Stimulated activated CD4-positive, alpha-beta T cell treated with anti-CD3 and anti-CD28 coated beads, TNF-alpha, amount 100 ng/mL, for 24 hours (primary cell): ENCODE measurements at places on chromosomes 1 and 21.

GRCh38 chr1:32885676-32886003, 651 bp upstream of the HPCA start:
- no peak for DNase-seq

- DNase-seq = no peak
Observed at GRCh38 chr21:35231090-35231489, 182.0 kb upstream of the RUNX1 start.

DNA sequence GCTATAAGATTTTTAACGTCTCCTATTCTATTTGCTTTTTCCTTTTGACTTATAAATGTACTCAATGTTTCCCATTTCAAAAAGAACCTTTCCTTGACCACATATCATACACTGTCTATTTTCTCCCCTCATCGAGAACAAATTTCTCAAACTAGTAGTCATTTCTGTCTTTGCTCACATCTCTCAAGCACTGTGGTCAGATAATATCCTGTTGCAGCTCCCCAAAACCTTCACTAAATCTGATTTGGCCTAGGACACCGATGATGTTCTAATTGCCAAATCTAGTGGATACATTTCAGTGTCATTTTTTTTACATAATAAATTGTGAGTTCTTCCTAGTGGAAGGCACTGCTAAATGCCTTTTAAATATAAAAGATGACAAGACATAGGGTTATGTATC, 19.4 kb downstream of the CXADR start:
- DNase-seq = no peak

DNA sequence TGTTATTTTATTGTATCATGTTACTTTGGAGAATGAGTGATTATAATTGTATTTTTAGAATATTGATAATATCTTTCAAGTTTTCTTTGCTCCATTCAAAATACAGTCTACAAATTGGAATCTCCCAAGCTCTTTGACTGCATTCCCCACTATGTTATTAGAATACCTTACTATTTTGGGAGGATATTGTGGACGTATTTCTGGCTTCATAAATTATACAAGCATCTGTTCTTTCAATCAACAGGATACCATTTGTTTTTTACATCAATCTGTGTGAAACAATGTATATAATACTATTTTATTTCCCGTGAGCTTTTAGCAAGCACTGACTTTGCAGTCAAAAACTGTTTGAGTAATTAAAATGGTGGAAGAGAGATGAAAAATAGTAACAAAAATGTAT, 226.5 kb downstream of the PTPRC start:
- DNase-seq = no peak

DNA sequence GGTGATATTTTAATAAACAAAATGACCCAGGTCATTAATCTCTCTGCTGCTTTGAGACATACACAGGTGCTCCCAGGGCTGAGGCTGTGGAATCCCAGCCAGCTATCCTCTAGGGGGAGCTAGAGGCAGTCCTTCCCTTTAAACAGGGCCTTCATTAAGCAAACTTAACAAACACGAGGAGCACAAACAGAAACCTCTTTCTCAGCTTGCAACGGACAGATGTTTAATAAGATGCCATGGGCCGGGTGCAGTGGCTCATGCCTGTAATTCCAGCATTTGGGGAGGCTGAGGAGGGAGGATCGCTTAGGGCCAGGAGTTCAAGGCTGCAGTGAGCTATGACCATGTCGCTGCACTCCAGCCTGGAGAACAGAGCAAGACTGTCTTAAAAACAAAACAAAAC, 106.7 kb downstream of the HIVEP3 start:
- DNase-seq = no peak

GRCh38 chr1:87785386-87785785, 456.7 kb downstream of the LMO4 start:
- DNase-seq = no peak

- no peak for DNase-seq
Observed at GRCh38 chr1:4654764-4655673, 610 bp downstream of the AJAP1 start.

DNA sequence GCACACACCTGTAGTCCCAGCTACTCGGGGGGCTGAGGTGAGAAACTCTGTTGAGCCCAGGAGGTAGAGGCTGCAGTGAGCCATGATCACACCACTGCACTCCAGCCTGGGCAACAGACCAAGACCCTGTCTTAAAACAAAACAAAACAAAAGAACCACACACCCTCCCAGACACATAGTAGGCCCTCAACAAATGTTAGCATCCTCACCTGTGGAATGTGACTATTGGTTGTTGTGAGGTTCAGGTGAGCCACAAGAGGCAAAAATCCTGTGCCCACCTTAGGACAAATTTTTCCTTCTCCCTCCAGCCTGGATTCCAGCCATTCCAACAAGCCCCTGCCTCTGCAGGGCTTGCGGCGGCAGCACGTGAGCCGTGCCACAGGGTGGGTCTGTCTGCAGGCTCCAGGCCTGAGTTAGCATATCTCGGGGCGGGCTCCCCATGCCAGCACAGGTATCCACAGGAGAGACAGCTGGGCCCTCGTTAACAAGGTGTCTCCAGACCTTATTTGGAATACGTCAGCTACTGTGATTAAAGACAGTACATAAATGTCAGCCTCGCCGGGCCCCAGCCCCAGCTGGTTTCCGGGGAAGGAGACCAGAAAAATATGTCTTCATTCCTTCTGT, 17.4 kb downstream of the C1QB start:
- DNase-seq = no peak

DNA sequence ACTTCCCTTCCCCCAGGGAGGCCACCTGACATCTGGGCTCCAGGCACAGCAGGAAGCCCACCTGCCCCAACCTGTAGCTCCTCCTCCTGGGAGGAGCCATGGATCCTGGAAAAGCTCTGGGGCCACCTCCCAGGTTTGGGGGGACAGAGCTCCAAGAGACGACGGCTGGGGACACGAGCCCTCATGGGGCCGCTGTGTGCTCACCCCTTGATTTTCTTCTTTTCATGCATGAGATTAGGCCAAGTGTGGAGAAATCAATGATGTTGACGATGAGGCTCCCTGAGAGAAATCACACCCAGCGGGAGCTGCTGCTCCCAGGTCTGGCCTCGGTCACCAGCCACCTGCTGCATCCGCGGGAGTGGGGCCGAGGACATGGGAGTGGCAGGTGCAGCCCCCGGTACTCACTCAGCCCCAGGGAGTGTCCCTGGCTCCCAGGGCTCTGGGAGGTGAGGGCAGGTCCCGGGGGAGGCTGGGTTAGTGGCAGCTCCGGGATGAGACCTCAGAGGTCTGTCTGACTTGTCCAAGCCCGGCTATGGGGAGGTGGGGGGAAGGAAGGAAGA, 8.7 kb downstream of the TNFRSF14 start:
- no peak for DNase-seq

DNA sequence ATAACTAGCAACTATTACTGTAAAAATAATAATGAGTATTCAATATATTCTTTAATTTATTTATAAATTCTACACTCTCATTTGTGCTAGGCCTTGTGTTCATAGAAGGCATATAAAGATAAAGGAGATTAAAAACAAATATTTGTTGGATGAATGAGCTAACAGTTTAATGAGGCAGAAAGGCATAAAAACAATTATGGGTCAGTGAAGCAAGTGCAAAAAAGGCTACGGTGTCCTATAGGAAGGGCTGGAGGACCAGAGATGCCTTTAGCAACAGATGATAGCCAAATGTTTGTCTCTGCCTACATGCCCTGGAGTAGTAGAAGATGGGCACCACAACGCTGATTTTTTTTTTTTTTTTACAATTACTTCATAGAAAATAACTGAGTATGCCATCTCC, 45.7 kb downstream of the PTGS2 start:
- DNase-seq = no peak

GRCh38 chr1:34787461-34788420, 5.1 kb upstream of the GJA4 start:
- DNase-seq = no peak

DNA sequence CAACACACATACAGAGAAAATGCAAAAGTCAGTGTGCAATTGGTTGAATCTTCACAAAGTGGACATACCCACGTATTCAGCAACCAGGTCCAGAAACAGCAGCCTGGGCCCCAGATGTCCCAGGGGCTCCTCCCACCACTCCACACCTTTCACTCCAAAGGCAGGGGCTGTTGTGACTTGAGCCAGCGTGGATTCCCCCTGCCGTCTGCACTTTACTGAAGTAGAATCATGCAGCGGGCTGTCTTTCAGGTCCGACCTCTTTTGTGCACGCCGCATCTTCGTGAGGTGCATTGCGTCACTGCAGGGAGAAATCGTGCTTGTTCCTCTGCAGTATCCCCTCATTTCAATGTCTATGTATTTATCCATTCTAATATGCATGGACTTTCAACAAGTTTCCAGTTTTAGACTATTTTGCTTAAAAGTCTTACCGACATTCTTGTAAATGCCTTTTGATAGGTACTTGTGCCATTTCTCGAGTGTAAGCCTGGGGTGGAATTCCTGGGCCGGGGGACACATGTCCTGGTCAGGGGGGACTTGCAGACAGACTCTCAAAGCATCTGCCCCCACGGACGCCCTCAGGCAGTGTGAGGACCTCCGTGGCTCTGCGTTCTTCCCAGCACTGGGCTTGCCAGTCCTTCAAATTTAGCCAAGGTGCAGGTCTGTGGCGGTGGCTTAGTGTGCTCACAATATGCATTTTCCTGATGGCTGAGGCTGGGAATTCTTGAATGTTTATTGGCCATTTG, 29.3 kb upstream of the ACTRT2 start:
- no peak for DNase-seq

- DNase-seq = no peak
Observed at GRCh38 chr1:177045151-177045550, 119.4 kb downstream of the ASTN1 start.

DNA sequence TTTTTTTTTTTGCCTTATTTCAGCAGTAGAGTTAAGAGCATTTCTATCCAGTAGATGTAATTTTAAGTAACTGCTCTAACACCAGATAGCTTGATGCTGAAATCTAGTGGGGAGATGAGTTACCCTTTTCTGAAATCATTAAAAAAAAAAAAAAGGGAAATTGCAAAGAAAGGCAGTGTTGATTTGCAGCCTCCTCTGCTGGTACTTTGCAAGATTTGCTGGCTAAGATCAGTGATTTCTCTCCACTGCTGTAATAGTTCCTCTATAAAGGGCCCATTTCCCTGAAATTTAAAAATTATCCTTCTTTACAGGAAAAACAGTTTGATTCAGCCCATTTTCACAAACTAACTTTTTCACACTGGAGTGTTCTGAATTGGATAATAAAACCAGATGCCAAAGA, 120.6 kb downstream of the PTBP2 start:
- DNase-seq = no peak

- DNase-seq = no peak
Observed at GRCh38 chr1:10910681-10911489, 101.6 kb upstream of the TARDBP start.

GRCh38 chr1:8137481-8138244, 111.6 kb upstream of the ERRFI1 start:
- no peak for DNase-seq

DNA sequence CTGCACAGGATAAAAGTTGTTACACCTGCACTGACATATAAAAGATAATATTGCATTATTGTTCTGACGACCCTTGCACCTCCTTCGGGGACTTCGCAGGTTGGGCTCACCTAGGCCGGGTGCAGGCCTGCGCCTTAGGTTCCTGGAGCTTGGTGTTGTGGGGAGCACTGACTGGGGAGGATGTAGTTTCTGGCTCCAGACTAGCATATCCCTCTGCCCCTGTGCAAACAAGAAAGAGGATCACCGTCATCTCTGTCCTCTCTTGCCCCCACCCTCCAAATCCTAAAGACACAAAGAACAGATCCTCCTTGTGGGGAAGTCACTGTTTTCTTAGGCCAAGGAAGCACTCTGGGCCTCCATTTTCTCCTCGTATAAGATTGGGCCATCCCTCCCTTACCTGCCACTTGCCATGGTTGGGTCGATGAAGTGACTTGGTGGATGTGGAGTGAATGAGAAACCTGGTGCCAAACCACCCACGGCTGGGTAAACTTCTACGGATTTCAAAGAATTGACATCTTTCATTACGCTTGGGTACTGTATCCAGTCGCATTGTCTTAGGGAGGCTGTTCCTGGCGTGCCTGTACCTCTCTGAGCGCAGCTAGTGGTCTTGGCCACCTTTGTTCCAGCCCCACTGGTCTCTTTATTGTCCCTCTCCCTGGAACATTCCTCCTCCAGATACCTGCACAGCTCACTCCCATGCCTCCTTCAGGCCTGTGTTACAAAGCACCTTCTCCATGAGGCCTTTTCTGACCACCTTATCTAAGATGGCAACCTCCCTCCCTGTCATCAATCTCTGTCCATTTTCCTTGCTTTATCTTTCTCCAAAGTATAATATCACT, 34.4 kb upstream of the PKP1 start:
- no peak for DNase-seq

DNA sequence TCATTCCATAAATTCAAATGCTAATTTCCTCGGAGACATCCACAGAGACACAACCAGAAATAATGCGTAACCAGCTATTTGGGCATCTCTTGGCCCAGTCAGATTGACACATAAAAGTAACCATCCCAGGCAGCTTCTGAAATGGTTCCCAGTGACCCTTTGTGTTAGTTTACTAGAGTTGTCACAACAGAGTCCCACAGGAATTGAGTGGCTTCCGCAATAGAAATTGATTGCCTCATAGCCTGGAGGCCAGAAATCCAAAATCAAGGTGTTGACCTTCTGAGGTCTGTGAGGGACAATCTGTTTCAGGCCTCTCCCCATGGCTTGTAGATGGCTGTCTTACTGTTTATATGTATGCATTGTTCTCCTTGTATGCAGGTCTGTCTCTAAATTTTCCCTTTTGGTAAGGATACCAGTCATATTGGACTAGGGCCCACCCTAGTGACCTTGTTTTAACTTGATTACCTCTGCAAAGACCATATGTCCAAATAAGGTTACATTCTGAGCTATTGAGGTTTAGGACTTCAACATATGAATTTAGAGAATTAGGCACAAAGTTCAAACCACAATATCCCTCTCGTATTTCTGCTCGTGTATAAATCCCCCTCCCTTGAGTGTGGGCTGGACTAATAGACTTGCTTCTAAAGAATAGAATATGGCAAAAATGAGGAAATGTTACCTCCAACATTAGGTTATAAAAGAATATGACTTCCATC, 78.2 kb upstream of the FGGY start:
- DNase-seq = no peak

- DNase-seq = no peak
Observed at GRCh38 chr1:212108981-212109380, 73.4 kb downstream of the DTL start.

- DNase-seq = no peak
Observed at GRCh38 chr21:29786496-29787360, 153.1 kb downstream of the GRIK1 start.

GRCh38 chr1:33056426-33056825, 19.7 kb upstream of the AK2 start:
- DNase-seq = no peak

- no peak for DNase-seq
Observed at GRCh38 chr21:43758111-43758641, 17.9 kb downstream of the CSTB start.

DNA sequence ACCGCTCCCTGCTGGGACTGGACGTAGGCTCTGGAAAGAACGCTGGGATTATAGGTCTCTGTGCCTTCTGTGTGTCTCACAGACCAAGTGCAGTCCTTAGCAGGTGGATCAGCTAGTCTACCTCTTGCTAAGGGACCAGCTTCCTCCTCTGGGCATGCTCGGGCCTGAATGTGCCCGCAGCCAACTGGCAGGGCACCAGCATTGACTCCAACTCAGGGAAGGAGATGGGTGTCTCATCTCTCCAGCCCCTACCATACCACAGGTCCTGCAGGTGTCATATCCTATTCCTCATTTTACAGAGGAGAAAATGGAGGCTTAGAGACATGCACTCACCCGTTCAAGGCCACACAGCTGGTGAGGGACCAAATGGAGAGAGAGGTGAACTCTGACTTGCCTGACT, 340.2 kb downstream of the PTPRU start:
- no peak for DNase-seq
